H4 (cell line): ENCODE measurements at places on chromosomes 2 and 18.

GRCh38 chr2:14743861-14744260 is 111.3 kb downstream of the LRATD1 start:
- DNase-seq = no peak

DNA sequence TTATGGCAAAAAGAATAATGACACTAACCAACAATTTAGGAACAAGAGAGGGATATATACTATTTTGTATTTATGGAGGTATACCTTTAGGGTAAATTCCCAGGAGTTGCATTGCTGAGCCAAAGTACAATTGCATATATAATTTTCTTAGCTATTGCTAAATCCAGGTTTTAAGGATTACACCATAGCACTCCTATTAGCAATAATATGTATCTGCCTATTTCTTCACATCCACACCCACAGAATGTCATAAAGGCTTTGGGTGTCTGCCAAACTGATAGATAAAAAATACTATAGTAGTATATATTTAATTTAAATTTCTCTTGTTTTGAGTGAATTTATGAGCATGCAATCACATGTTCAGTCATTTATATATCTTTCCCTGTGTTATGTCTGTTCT is 11.5 kb upstream of the SERPINB13 start:
- no peak for DNase-seq

DNA sequence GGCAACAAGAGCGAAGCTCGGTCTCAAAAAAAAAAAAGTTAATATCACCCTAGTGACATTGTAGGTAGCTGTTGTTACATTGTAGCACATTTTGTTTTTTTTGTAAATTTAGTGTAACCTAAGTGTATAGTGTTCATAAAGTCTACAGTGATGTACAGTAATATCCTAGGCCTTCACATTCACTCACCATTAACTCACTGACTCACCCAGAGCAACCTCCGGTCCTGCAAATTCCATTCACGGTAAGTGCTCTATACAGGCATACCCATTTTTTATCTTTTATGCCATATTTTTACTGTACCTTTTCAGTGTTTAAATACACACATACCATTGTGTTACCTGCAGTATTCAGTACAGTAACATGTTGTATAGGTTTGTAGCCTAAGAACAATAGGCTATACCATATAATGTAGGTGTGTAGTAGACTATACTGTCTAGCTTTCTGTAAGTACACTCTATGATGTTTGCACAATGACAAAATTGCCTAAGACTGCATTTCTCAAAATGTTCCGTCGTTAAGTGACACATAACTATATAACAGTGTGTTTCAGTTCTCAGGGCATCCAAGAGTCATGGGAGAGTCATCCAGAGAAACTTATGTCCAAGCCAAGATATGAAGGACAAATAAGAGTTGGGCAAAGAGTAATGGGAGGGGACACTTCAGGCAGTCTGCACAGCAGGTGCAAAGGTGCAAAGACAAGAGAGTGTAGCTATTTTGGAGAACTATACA is 68.4 kb downstream of the TANK start:
- DNase-seq = no peak

DNA sequence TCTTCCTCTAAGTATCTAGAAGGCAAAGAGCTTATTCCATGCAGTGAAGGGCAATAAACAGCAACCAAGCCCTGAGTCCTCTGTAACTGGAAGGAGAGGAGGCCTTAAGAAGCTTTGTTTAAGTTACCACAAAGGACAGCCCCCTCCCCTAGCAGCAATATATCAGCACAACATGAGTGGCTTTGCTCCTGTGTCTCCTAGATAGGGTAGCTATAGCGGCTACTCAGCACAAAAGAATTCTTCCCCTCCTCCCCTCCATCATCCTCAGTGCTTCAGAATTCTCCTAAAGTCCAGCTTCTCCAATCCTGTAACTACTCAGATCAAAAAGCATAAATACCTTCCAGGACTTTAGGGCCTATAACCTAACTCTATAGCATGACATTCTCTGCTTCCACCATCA is 16.5 kb downstream of the SUMO1 start:
- no peak for DNase-seq

DNA sequence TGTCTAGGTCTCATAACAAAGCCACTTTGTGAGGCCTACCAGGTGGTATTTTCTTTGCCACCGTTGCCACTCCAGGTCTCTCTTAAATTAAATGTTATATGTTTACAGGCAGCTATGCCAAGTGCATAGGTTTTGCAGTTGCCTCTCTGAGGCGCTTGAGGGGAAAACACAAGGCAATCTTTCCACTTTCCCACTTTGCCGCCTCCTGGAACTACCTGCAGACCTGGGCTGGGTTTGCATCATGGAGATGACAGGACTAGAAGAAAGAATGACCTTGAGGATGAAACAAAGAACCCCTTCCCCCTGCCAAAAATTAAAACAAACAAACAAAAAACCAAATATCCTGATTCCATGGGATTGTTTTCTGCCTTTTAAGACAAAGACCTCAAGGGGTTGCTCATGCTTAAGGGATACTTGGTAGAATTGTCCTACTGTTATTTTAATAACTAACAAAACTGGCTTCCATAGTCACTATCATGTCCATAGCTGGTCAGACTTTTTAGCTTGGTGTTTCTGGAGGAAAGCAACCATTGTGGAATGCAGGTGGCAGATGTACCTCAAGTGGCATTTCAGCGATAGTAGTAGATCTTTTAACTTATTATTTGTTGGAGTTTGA is 159.9 kb downstream of the PRPF40A start:
- no peak for DNase-seq

GRCh38 chr18:77061946-77062517 is 70.6 kb downstream of the MBP start:
- no peak for DNase-seq

DNA sequence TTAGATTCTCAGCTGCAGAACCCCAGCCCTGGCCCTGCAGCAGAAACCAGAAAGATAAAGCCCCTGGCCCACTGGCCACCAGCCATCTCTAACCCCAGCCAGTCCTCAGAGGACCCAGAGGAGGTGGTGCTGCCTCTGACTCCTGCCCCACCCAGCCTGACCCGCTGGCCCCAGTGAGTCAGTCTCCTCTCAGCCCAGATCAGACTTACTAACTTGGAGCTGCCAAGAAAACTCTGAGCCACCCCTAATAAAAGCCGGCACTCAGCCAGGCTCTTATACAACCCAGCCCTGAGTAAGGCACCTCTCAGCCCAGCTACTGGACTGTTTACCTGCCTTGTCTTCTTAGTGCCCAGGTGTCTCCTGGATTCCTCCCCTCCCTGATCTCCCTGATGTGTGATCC is 2.0 kb downstream of the SLC14A2 start:
- peak; percentile 59 for DNase-seq

- no peak for DNase-seq
Measured at GRCh38 chr2:39706945-39707344, 41.2 kb downstream of the TMEM178A start.

DNA sequence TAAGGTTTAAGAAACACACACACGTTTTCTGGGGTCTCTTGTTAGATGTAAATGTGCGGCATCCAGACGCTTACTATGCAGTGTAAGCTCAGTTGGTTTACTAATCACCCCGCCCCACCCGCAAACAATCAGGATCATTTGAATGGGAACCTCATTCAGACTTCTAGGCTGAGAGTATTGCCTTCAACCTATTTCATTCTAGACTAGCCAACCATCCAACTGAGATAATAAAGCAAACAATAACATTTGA is 1.3 kb upstream of the FIGN start:
- no peak for DNase-seq

GRCh38 chr2:241772063-241772499 is 4.5 kb upstream of the GAL3ST2 start:
- DNase-seq = no peak

GRCh38 chr2:12577091-12577490 is 139.6 kb upstream of the TRIB2 start:
- DNase-seq = no peak

- DNase-seq = no peak
Measured at GRCh38 chr2:148928395-148928794, 53.4 kb downstream of the KIF5C start.

- no peak for DNase-seq
Measured at GRCh38 chr2:24920809-24921441, 888 bp upstream of the ADCY3 start.

DNA sequence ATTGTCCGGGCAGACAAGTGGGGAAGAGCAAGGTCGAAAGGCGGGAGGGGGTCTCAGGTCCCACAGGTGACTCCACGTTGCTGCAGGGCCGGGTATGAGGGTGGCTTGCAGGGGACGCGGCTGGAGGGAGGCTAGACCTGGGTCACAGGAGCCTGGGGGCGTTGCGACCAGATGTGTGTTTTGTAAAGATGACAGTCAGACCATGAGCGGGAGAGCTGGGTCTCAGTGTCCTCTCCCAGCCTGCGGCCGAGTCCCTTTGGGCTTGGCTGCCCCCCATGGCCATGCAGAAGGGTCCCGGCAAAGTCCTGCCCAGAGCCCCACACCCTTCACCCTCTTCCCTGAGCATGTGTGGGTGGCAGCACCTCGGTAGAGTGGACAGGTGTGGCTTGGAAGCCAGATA is 239.2 kb downstream of the ATAD2B start:
- no peak for DNase-seq

- DNase-seq = no peak
Measured at GRCh38 chr18:70289351-70290312, 787 bp downstream of the SOCS6 start.

GRCh38 chr2:201447086-201447485 is 4.2 kb downstream of the TRAK2 start:
- DNase-seq = no peak

DNA sequence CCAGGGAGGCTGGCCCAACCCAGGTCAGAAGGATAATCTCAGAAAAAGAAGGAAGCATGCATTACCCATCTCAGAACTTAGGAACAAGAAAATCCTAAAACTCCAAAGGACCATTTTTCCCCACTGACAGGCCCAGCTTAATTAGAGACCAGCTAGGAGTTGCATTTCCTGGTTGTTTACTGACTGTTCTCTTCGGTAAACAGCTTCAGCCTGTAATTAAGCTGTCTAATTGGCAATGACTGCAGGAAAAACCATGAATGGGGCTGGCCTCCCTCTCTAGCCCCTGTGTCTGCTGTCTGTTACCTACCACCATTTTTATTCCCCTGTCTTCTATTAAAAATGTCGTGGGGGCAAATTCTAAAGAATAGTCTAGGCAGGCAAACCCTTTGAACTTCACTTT is 146.5 kb downstream of the AGAP1 start:
- DNase-seq = no peak

- DNase-seq = no peak
Measured at GRCh38 chr2:96662360-96662759, 19.8 kb downstream of the FER1L5 start.

DNA sequence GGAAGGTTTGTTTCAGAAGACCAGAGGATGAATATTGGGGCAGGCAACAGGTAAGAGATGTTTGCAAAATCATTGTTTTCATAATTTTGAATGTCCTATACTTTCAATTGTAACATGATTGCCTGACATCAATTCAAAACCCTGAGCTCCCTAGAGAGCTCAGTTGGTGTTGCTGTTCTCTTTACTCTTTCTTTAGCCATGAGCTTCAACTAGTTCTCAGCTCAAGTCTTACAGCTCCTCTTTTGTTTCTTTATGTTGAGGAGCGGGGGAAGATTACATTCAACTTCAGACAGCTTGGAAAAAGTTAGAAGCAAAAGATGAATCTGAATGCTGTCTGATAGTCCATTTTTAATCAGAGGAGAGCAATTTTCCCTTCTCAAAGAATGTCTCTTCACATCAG is 144.8 kb upstream of the TACR1 start:
- DNase-seq = no peak

- DNase-seq = peak; percentile 92
Measured at GRCh38 chr2:20584399-20585358, 66.2 kb downstream of the HS1BP3 start.

DNA sequence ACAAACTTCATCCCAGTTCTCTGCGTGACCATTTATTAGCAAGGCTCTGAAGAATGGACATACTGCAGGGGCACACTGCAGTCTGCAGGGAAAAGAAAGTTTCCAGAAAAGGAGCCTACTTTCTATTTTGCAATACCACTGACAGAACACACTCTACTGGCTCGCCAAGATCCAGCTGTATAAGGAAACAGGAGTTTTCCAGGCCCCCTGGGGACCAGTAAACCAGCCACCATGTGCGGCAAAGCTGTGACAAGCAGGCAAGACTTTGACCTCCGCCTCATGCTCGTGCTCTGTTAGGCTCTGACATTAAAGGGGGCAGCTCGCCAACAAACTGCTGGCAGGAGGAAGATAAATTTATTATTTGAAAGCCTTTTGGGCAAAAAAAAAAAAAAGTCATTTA is 67.3 kb downstream of the CCBE1 start:
- no peak for DNase-seq

DNA sequence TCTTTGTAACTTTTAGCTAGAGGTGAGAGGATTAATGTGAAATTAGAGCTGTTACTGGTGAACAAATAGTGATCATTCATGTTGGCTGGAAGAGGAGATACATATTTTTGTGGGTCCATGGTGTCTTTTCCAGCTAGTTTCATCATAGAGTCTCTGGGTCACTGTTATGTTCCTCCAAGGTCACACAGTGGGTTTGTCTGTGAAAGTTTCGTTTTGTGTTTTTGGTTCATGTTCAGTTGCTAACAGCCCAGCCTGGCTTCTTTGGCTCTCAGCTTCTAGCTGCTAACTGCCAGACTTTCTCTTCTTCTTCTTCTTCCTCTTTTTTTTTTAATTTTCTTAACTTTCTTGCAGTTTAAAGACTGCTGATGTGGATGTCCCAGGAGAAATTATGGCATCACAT is 480.0 kb upstream of the SYT4 start:
- no peak for DNase-seq

GRCh38 chr2:8794923-8795825 is 42.2 kb downstream of the KIDINS220 start:
- DNase-seq = no peak

DNA sequence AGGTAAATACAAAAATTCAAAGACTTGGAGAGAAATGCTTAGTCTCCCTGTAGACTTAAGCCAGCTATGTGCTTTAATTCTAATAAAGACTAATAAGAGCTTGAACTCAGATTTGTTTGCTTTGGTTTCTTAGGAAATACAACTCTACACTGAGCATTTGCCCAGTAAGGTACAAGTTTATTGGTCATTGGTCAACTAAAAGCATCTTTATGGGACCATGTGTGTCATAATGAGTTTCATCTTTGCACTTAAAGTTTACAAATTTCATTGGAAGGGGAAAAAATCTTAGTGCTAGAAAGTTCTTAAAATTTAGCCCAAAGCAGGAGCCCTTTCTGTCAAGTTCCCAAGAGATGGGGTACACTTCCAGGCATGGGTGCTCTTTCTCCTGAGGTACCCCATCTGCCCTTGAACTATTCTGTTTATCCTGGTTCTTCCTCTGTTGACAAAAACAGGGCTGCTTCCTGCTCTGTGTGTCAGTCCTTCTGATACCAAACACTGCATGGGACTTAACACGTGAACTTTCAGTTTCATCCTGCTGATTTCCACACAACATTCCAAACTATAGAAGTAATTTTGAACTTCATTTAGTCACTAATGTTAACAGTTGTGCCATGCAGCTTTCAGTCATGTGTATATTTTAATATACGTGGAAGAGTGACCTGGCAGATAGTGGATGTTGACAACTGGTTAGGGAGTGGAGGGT is 200.2 kb downstream of the TPGS2 start:
- DNase-seq = peak; percentile 23

DNA sequence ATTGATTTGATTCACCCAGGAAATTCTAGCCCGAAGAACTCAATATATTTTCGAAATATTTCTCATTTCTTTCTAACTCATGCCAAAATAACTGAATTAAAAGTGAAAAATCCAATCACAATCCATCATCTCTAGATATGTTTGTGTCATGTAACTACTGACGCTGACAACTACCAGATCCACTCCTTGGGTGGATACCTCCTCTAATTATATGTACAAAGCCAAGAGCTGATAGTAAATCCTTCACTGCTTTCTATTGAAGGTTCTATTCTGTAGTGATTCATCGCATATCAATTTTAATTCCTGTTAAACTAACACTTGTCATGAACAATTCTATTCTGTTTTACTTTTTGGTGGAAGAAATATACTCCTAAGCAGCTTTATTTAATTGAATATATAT is 1056.6 kb upstream of the NXPH2 start:
- DNase-seq = no peak
